ENCODE measurements at places on chromosomes 3 and 15.
A peak's percentile ranks its signal among the peaks of the same experiment; 100 is the strongest.

DNA sequence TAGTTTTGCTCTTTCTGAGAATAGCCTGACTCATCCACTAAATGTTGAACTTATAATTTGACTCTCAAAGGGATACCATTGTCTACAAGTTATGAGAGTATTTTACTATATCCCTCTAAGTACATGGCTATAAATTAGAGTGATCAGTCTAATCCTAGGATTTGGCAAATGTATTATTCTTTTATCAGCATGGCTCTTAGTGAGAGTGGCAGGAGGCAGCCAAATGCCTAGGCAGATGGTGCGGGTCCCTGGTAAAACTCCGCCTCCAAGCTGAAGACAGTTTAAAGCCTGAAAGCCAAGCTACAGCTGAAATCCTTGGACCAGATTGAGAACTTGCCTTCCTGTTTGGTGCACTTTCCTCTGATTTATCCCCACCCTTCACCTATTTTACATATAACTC lies 631.8 kb downstream of the SQOR start:
- no peak for DNase-seq

- DNase-seq: no peak
These were observed 17.8 kb downstream of the EDEM1 start for GRCh38 chr3:5205165-5205941.

- peak; percentile 68 for DNase-seq
These were observed at the start of gene SEMA4B for GRCh38 chr15:90201130-90201943. Gene SEMA4B (plus strand): TSS chr15:90201330. CDS start chr15:90201579, 249 bp downstream.

- no peak for DNase-seq
These were observed 177.7 kb downstream of the ISL2 start for GRCh38 chr15:76514282-76514681.

DNA sequence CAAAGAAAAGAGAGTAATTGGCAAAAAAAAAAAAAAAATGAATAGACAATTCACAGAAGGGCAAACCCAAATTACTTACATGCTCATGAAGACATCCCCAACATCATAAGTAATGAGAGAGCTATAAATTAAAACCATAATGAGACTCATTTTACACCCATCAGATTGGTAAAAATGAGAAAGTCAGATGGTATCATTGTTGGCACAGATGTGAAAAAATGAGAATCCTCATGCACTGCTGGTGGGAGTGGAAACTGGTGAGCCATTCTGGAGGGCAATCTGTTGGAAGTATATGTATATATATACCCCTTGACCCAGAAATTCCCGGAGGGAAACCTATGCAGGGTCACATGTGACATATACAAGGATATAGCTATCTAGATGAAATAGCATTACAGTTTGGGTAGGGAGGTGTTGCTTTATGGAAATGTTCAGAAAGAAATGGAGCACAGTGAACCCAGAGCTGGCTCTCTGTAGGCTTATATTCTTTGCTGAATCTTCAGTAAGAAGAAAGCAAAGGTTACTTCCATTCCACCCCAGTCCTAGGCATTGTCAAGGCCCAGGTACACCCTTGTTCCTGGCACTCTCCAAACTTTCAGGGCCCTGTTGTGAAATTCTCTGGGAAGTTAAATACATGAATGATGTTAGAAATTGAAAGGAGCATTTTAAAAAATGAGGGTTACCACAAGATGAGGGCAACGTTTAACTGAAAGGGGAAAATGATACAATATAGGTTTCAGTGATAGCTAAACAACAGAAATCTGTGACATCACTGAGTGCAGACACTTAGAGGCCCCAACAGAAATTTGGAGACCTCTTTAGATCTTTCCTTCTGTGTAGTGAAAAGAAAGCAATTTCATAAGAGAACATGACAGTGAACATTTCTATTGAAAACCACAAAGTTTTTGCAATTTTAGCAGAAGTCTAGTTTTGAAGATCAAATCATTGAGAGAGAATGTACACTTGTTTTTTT lies 132.7 kb upstream of the TPRG1 start:
- DNase-seq: no peak

DNA sequence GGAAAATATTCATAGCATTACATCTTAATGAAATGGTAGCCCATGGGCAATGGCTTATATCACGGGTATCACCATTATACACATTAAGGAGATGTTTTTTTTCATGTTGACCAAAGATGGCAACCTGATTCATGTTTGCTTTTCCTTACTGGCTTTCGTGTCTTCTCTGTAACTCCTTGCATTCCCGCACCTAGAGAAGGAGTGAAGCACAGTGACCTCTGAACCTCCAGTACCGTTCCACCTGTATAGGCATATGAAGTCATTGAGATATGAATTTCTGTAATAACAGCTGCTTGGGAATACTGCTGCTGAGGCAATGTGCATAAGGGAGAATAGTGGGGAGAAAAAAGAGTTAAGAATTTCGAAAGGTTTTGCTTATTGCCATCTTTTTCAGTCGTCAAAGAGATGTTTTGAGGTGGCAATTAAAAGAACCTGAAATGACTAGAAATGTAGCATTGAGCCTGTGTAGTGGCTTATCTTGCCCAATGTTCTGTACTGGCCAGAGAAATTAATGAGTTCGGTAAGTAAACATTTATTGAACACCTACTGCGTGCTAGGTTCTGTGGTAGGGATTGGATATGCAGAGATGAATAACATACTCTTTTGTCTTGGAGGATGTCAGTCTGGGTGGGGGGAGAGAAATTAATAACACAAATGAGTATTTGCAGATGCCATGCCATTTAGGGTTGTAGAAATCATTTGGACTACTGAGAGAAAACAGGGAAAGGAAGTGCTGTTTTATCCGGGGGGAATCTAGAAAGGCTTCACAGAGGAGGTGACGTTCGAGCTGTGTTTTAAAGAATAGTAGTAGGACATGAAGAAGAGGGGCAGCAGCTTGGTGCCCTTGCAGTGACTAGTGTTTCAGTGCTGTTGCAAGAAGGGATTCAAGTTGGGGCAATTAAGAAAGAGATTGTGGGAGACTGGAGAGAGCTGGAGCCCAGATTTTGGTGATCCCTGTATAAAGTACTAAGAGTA lies 2.5 kb downstream of the FEM1B start:
- no peak for DNase-seq

DNA sequence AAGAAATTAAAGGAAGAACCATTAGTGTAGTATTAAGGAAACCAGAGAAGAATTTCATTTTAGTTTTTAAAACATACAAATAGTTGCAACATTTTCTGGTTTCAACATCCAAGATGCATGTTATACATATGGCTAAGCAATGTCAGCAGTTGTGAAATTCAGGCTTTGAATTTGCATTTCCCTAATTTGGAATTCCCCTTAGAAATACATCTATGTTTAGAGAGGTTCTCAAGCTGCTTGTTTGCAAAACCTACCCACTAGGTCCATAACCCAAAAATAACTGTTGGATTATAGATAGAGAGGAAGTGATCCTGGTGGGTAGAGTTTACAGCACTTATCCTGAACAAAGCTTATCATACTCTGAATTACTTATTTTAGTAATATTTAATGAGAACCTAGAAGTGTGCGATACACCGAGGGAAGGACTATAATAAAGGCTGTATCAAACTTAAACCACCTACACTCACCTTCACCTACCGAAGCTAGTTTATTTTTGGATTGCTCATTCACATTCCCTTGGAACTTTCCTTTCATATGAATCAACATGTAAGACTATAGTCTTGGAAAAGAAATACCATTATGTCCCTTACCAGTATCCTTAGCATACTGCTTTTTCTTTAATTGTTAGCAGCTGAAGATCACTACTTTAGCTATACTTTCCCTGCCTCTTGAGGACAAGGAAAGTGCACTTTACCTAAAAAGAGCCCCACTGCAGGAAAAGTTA lies 60.6 kb downstream of the CHAC1 start:
- DNase-seq: no peak

All from activated T-cell treated with anti-CD3 and anti-CD28 coated beads for 1 hour (primary cell).